ENCODE measurements at places on chromosomes 1 and 21. TPM values are rescaled to one million over a fixed set of nuclear protein-coding genes. Genes with fewer than 3 reads are reported as not detected.

DNA sequence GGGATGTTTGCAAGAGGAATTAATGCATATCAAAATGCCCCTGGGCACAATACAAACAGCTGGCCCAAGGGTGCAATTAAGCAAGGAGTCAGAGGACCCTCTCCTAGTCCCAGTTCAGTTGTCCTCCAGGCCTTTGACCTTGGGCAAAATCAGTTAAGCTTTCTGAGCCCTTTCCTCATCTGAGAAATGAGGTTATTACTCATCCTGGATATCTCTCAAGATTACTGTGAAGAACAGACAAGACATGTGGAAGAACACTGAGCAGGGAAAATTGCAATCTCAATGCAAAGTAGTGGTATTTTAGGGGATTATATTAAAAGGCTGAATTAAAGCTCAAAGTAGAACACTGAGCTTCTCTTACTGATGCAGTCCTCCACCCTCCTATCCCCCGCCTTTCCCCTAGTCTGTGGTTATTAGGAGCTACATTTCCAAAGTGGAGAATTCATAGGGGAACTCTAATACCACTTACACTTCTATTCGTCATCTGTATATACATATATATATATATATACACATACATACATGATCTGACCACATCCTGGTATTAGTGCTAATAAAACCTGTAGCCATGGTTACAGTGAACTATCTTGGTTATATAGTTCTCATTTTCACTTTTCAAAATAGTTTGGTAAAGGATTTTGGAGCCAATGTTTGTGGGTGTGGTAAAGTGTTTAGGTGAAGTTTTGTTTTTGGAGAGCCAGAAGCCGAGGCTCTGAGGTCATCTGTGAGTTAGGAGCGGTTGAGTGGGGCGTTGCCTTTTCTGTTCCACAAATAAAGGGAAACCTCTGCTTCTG, 18.1 kb downstream of the KIAA0040 start:
- no peak for DNase-seq

- DNase-seq: no peak
These were observed 89.0 kb upstream of the CHODL start for GRCh38 chr21:18155508-18156193.

DNA sequence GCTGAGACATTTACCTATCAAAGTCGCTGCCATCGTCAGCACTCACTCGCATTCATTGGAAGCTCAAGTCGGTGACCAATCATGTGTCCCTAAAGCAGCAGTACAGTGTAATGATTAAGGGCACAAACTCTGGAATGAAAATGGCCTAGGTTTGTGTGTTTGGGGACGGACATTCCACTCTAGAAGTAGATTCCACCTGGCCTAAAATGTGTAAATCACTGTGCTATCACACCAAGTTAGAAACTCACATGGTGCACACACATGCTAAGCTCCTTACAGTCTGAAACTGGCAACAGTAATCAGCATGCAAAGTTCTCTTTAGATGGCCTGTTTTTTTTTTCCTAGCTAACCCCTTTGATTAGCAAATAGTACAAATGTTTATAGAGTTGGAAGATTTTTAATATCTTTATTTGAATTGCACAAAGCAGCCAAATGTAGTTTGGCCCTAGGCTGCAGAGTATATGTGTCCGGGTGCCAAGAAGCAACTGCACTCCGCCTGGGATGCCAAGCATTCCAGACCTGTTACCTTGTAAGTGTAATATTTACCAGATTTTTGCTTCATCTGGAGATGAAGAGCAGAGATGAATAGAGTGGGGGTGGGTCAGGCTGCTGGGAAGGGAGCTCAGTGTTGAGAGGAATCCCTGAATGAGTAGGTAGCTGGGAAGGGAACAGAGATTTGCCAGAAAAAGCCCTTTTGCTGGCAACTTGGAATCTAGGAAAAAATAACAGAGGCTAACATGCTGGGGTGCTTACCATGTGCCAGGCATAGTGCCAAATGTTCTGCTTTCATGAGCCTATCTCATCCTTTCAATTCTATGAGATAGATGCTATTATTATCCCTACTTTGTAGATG, 35.2 kb downstream of the TGFB2 start:
- no peak for DNase-seq

GRCh38 chr1:205632669-205633169, 908 bp upstream of the ELK4 start:
- DNase-seq: no peak

DNA sequence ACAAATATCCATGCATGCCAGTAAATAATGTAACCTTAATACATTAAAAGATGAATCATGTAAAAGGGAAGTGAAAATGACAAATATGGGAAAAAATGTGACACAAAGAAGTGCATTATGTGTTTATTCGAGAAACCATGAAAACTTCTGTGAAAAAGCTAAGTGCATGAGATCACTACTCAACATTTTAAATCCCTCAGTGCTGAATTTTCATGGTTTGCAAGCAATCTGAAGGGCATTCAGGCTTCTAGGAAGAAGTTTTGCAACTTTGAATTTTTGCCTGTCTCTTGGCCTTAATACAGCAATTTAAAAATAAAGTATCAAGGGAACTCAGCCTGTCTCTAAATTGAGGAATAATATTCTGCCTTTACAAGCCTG, 78.2 kb downstream of the MAP3K7CL start:
- DNase-seq: no peak

DNA sequence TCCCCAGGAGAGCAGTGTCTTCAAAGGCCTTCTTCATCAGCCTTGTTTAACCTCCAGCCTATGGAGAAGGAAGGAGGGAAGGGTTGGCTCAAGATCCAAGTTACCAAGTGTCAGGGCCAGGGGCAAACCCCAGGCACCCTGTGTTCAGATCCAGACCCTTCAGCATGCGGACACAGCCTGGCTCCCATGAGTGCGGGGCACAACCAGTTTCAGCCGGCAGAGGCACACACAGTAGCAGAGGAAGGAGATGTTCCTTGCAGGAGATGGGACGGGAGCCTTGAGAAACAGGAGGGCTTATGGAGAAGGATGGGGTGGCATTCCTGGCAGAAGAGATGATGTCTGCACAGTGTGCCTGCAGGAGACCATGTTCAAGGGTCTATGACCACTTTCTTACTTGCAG, 161.7 kb upstream of the EDN2 start:
- DNase-seq: no peak

GRCh38 chr1:232968965-232969364, 18.6 kb downstream of the NTPCR start:
- no peak for DNase-seq

- DNase-seq: no peak
These were observed 12.6 kb upstream of the CHI3L2 start for GRCh38 chr1:111214884-111215283.

DNA sequence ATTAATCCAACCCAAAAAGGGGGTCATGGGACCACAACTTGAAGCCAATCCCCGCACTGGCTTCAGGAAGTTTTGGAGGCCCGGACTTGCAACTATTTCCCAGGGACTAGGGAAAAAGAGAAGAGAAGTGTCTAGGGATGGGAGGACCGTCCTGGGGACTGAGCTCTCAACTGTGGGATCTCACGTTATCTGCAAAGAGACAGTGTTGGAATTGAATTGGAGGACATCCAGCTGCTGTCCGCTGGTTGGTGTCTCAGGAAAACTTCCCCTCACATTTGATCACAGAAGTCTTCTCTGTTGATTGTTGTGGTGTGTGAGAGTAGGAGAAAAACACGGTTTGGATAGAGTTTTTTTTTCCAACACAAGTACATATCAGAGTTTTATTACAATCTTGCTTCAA, 46.2 kb upstream of the CITED4 start:
- DNase-seq: no peak

- no peak for DNase-seq
These were observed 54.0 kb downstream of the OLFML3 start for GRCh38 chr1:114033216-114033706.

DNA sequence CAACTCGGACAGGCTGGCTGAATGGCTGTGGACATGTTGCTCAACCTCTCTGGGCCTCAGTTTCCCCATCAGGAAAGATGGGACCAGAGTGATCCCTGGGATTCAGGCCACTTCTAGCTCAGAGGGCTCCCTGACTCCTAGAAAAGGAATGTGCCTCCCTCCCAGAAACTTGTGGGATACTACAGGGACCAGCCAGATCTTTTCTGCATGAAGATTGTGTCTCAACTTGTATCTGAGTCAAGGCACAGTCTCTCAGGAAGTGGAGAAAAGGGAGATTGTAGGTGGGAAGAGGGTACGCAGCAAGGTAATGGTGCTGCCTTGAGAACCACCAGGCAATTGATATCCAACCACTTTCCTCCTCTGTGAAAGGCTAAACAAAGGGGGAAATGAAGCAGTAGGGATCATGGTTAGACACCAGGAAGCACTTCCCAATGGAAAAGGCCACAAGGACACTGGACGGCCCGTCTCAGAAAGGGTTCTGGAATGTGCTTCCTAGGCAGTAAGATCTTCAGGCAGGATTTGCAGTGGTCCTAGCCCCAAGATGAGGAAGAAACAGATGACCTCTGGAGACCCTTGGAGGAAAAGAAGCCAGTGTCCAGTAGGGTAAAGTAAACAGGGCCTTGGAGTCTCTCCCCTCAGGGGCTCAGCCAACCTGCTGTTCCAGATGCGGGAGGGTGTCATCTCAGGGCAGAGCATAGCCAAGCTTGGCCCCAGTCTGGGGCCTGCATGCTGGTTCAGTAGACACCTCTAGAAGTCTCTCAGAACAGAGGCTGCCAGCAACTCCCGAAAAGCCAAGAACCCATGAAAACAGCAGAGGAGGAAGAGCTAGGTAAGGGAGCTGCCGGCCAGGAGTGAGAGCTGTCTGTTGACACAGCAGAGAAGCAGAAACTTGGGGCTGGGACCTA, 16.8 kb downstream of the IFFO2 start:
- no peak for DNase-seq

The LINGO4 gene
- not detected for total RNA-seq

The ABCA4 gene
- 0.45 TPM for total RNA-seq

The SYCP1 gene
- not detected for total RNA-seq

The PBX1 gene
- 71.7 TPM for total RNA-seq

The HES4 gene
- 35.7 TPM for total RNA-seq

The FAM78B gene
- total RNA-seq: 1.5 TPM

The OR2AK2 gene
- total RNA-seq: not detected

The TCHH gene
- not detected for total RNA-seq

Measured in neural crest cell (in vitro differentiated cells).